ENCODE measurements at places on chromosomes 6 and 20.

DNA sequence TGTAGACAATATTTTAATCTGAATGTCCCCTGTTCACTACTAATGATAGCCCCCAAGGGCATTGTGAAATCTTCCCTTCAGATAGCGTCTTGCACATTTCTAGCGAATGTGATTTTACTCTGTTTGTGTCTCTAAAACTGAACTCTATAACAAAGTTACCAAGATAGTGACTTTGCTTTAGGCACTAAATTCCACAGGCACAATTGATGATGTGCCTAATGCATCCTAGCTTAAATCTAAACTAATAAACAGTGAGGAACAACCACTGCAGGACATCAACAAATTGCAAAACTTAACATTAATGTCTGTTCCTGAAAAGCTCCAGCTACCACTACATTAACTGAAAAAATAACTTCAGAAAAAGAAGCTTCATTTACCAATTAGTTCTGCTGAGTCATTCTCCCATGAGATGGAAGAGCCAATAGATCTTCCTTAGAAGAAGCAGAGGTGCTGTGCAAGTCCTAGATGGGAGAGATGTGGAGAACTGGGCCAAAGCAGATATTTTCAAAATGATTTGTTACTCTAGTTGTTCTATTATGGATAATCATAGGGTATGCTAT, 1065.0 kb downstream of the EPHA7 start:
- no peak for DNase-seq

GRCh38 chr6:155325700-155326516, 11.6 kb upstream of the TFB1M start:
- DNase-seq = no peak

GRCh38 chr20:46174469-46175126, 56.5 kb downstream of the CD40 start:
- DNase-seq = peak; percentile 44

GRCh38 chr20:13671916-13672378, 33.2 kb upstream of the TASP1 start:
- no peak for DNase-seq

DNA sequence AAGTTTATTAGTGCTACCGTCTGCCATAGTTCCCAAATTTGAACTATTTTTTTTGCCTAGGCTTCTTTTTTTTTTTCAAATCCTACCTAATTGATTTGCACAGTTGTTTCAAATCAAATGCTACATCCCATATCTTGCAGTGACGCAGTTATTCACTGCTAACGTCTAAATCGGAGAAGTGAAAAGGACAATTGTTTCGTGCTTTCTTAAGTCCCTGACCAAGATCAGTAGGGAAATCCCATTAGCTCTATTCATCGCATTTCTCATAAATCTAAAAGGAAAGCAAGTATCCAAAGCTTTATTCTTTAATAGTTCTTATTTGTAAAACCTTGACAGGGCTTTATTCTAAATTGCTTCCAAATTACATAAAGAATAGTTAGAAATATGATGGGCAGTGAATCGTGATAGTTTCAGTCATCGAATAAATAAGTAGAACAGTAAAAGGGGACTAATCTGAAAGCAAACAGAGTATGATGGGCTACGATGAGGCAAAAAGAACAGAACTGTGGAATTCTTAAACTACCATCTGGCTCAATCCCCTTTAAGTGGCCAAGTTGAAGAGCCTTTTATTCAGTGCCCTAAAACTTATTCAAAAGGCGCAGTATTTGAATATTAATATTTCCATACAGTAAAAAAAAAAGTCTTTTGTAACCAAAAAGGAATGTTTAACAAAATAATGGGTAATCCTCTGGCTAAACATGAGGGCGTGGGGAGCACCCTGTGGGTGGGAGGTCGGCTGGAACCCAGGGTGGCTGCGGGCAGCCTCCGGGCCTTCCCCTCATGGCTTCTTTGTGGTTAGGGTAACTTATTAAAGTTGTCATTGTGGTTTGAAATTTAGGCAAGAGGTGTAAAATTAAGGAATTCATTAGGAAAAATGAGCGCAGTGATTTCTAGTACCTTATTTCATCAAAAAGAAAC, 3.0 kb upstream of the ARID1B start:
- no peak for DNase-seq

- DNase-seq = no peak
Observed at GRCh38 chr6:108622641-108623298, 62.1 kb downstream of the FOXO3 start.

DNA sequence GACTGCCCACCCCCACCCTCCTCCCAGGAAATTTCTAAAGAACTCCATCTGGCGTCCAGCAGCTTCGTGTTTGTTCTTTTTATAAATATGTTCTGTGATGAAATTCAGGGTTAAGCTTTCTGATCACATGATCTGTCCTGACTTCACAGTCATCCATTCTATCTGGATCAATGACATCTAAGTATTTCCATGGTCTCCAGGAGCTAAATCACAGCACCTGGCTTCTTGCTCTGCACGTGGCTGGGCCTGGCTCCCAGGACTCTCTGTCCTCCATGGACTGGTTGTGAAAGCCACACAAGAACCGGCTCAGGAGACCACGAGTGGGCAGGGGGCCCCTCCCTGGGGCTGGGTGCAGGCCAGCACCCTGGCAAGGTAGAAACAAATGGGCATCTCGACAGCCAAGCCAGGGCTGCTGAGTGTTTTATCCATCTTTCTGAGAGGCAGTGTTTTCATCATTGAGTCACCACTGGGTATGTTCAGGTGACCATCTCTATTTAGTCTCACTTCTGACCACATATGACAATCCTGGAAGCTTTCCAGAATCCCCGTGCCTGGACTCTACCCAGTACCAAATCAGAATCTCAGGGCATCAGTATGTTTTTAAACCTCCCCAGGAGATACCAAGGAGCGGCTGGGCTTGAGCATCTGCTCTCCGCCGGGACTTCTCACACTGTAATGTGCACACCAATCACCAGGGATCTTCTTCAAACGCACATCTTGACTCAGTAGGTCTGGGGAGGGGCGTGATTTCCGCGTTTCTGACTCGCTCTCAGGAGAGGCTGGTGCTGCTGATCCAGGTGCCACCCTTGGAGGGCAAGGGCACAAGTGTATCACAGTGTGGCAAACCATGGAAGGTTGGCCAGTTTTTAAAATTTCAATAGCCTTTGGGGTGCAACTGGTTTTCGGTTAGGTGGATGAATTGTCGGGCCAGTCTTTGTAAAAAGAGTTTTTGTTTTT, 31.6 kb upstream of the PXDC1 start:
- DNase-seq = no peak

GRCh38 chr20:55635870-55636269, 369.4 kb downstream of the CBLN4 start:
- no peak for DNase-seq

GRCh38 chr6:114087496-114087895, 116.5 kb upstream of the HDAC2 start:
- DNase-seq = no peak

GRCh38 chr6:106256201-106256968, 69.2 kb downstream of the ATG5 start:
- no peak for DNase-seq

- DNase-seq = no peak
Observed at GRCh38 chr20:50598074-50598473, 87.9 kb downstream of the PTPN1 start.

All from activated CD4-positive, alpha-beta T cell treated with anti-CD3 and anti-CD28 coated beads, Interleukin-2, amount 50 U/mL, for 24 hours (primary cell).